ENCODE measurements at places on chromosomes 5 and 9. TPM values are rescaled to one million over a fixed set of nuclear protein-coding genes. Genes with fewer than 3 reads are reported as not detected.

Gene PDGFRB
- total RNA-seq, result not detected

Gene PCDHGA3
- not detected for total RNA-seq

Gene ARHGEF39
- total RNA-seq, result 15.6 TPM

Gene HTR4
- total RNA-seq, result not detected

DNA sequence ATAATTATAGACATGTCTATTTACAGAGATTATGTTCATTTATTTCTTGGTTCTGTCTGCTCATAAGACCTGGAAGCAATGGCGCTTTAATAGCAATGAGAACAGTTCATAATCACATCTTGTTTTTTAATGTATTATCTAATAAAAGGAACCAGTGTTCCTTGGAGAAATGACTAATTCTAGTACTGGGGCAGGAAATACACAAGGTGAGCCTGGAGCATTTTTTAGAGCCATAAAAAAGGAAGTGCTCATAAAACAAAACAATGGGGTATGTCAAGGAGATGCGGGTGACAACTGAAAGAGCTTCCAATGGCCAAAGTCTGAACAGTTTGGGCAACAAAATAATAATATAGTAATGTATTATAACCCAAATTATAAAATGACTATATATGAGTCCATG lies 531.9 kb upstream of the CHD1 start:
- DNase-seq, result no peak

GRCh38 chr9:37001459-37001858 lies 32.6 kb downstream of the PAX5 start:
- DNase-seq, result no peak

DNA sequence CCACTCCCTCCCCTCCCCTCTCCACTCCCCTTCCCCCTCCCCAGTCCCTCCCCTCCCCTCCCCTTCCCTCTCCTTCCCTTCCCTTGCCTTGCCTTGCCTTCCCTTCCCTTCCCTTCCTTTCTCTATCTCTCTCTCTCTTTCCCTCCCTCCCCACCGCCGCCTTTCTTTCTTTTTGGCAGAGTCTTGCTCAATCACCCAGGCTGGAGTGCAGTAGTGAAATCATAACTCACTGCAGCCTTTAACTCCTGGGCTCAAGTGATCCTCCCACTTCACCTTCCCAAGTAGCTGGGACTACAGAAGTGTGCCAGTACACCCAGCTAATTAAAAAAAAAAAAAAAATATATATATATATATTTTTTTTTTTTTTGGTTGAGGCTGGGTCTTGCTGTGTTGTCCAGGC lies 45.5 kb downstream of the IL31RA start:
- no peak for DNase-seq

DNA sequence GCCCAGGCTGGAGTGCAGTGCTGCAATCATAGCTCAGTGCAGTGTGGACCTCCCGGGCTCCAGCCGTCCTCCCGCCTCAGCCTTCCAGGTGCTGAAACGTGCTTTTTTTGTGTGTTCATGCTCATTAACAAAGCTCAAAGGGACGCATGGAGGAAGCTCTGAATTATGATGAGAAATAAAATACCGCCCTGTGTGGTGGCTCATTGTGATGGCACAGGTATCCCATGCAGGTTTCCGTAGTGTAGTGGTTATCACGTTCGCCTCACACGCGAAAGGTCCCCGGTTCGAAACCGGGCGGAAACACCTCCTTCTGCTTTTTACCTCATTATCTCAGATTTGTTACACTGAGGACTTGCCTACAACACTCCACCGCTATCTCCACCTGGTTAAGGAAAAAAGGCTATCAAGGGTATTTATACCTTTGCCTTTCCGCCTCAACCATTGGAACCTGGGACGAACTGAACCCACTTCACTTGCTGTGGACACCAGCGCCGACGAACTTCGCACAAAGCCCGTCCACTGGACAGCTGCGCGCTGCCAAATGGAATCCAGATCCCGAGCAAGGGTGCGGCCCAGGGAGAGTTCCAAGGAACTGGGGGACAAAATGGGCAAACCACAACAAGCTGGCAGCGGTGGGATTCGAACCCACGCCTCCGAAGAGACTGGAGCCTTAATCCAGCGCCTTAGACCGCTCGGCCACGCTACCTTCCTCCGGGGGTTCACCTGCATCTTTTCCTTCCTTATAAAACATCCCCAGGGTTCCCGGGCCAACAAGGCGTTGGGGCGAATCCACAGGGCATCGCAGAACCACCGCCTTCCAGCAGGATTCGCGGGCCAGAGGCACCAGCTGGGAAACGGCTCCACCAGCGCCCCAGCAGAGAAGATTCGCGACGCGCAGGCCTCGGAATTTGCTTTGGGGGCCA lies 26.3 kb downstream of the OR2V2 start:
- DNase-seq, result no peak

DNA sequence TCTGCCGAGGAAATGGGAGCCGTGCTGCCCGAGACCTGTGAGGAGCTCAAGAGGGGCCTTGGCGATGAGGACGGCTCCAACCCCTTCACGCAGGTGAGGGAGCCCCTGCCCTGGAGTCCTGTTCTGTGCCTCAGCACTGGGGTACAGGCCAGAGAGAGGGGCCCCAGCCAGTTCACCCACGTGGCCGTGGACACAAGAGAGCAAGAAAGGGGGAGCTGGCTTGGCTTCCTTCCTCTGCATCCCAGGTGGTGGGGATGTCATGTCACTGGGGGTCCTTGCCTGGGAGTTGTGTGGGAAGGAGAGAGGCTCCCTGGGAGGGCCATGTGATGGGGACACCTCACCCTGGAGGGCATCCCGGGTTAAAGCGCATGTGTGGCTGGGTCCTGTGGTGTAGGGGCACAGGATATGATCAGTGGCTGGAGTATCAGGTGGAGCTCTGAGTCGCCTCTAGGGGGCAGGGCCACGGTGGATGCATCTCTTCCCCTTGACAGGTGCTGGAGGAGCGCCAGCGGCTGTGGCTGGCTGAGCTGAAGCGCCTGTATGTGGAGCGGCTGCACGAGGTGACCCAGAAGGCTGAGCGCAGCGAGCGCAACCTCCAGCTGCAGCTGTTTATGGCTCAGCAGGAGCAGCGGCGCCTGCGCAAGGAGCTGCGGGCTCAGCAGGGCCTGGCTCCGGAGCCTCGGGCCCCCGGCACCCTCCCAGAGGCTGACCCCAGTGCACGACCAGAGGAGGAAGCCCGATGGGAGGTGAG lies 7.5 kb downstream of the N4BP3 start:
- peak; percentile 57 for DNase-seq
